ENCODE measurements at places on chromosomes 5 and 9.
A peak's percentile ranks its signal among the peaks of the same experiment; 100 is the strongest.

- H3K27me3 ChIP-seq = no peaks in the 10 kb centered on the region
- no peak overlapping the region for H3K27ac ChIP-seq
- H3K4me3 ChIP-seq = no peak overlapping the region
- peaks cover 31% of the 10 kb centered on the region for H3K36me3 ChIP-seq
Measured at GRCh38 chr5:97106216-97106581, 36.2 kb downstream of the LIX1 start.

- H3K27me3 ChIP-seq = no peaks in the 10 kb centered on the region
- H3K36me3 ChIP-seq = no peaks in the 10 kb centered on the region
- peaks cover 2% of the 10 kb centered on the region for H3K4me1 ChIP-seq
- no peak for DNase-seq
Measured at GRCh38 chr5:82314964-82315758, 37.0 kb upstream of the RPS23 start.

GRCh38 chr5:572398-573019 is 39.6 kb upstream of the CEP72 start:
- peaks cover under 1% of the 10 kb centered on the region for H3K27me3 ChIP-seq
- no peak for DNase-seq
- H3K4me1 ChIP-seq = no peaks in the 10 kb centered on the region
- no peak overlapping the region for H3K4me3 ChIP-seq

- no peak for DNase-seq
- H3K36me3 ChIP-seq = no peaks in the 10 kb centered on the region
- no peak overlapping the region for H3K27ac ChIP-seq
- no peak overlapping the region for H3K4me3 ChIP-seq
Measured at GRCh38 chr5:76517334-76517733, 105.9 kb downstream of the F2RL2 start.

DNA sequence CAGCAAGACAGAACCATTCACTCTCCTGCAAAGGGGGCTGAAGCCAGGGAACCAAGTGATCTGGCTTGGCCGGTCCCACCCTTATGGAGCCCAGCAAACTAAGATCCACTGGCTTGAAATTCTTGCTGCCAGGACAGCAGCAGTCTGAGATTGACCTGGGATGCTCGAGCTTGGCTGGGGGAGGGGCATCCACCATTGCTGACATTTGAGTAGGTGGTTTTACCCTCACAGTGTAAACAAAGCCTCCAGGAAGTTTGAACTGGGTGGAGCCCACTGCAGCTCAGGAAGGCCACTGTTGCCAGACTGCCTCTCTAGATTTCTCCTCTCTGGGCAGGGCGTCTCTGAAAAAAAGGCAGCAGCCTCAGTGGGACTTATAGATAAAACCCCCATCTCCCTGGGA is 60.5 kb downstream of the TNFSF8 start:
- no peak for DNase-seq
- no peaks in the 10 kb centered on the region for H3K27me3 ChIP-seq
- no peaks in the 10 kb centered on the region for H3K36me3 ChIP-seq

- no peak for DNase-seq
- H3K27me3 ChIP-seq = no peaks in the 10 kb centered on the region
- no peak overlapping the region for H3K27ac ChIP-seq
- H3K4me3 ChIP-seq = no peak overlapping the region
Measured at GRCh38 chr5:124871303-124871702, 124.9 kb upstream of the ZNF608 start.

- H3K4me1 ChIP-seq = peaks cover 3% of the 10 kb centered on the region
- DNase-seq = no peak
- no peaks in the 10 kb centered on the region for H3K27me3 ChIP-seq
- no peak overlapping the region for H3K4me3 ChIP-seq
- H3K36me3 ChIP-seq = no peaks in the 10 kb centered on the region
Measured at GRCh38 chr9:109272045-109272444, 48.8 kb downstream of the EPB41L4B start.

- H3K4me1 ChIP-seq = peaks cover 58% of the 10 kb centered on the region
- H3K27me3 ChIP-seq = no peaks in the 10 kb centered on the region
- no peak overlapping the region for H3K27ac ChIP-seq
Measured at GRCh38 chr5:123813937-123814624, 302.1 kb downstream of the CSNK1G3 start.

DNA sequence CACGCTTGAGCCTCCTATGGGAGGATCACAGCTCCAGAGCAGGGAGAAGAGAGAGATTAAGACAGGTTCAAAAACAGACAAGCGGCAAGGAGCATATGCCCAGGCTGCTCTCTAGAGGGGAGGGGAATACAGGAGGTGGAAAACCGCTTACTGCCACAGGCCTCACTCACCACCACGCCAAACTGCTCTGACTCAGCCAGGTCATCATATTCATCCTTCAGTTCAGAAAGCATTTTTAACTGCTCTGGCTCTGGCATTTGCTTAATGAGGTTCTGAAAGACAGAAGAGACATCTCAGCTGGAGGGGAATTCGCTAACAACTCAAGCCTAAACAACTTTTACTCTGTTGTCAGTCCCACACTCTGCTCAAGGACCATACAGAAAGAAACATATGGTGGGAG is 40.1 kb downstream of the PCDHGC5 start:
- DNase-seq = no peak
- H3K27ac ChIP-seq = no peak overlapping the region
- no peaks in the 10 kb centered on the region for H3K27me3 ChIP-seq
- peaks cover 12% of the 10 kb centered on the region for H3K4me1 ChIP-seq
- H3K4me3 ChIP-seq = no peak overlapping the region
- peaks cover 92% of the 10 kb centered on the region for H3K36me3 ChIP-seq

DNA sequence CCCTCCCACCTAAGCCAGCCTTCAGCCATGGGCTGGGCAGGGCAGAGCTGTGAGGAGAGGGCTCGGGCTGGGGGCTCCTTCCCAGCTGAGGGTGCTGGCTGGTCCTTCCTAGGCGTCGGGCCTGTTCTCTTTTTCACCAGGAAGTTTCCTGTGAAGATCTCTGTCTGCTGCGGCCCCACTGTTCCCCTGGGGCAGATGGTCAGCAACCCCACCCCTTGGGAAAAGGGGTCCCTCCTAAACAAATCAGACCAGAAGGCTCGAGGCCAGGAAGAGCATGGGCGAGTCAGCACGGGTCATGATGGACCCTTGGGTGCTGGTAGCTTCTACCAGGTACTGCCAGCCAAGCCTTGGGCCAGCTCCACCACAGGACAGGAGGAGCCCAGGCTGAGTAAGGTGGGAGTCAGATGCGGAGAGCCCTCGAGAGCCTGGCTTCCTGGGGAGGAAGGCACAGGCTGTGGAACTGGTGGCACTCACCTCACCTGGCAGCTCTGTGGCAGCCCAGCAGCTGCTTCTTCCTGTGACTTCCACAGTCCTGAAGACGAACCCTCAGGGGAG is 3.5 kb downstream of the CACNA1B start:
- no peaks in the 10 kb centered on the region for H3K36me3 ChIP-seq
- peaks cover 2% of the 10 kb centered on the region for H3K4me1 ChIP-seq
- DNase-seq = no peak
- H3K27ac ChIP-seq = no peak overlapping the region

DNA sequence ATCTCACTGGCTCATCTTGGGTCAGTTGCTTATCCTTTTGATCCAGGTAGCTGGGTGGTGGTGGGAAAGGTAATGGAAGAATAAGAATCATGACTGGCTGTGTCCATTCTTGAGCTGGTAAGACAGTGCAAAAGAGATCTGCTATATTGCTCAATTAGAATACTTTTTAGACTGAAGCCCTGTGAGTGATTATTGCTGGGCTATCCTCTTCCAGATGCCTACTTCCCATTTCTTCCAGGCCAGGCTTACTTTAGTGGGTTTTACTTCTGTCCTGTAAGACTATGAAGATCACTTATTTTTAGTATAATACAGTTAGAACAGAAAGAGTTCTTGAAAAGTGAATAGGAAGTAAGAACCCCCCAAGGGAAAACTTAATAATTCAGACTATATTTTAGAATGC is 7.2 kb downstream of the MARCHF6 start:
- H3K36me3 ChIP-seq = peaks cover 68% of the 10 kb centered on the region
- no peak overlapping the region for H3K4me3 ChIP-seq

DNA sequence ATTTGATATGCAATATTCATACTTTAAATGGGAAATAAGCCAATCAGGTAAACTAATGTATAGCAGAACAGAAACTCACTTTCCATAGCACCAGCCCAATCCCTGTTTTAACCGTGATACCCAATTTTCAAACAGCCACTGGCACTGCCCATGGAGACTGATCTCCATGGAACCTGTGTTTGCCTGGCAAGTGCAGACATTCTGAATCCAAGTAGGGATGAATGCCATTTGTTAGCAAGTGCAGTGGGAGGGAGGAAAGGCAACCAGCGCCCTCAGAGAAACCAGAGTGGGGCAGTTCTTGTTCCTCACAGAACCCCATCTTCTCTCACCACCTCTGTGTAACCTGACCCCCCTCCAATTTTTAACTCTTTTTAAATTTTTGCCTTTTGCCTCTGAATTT is 229.1 kb downstream of the CTNND2 start:
- no peak for DNase-seq
- H3K4me3 ChIP-seq = no peak overlapping the region
- H3K27me3 ChIP-seq = no peaks in the 10 kb centered on the region
- H3K27ac ChIP-seq = no peak overlapping the region

DNA sequence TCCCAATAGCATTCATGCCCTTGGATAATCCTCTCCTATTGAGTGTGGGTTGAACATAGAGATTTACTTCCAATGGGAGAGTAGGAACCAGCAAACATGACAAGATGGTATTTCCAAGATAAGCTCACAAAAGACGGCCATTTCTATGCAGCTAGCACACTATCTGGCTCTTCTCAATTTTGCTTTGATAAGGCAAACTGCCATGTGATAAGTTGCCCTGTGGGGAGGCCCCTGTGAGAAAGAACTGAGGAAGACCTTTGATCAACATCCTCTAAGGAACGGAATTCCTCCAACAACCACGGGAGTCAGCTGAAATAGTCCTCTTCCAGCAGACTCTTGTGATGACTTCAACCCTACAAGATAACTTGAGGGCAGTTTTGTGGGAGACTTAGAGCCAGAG is 211.9 kb upstream of the TRPM3 start:
- H3K4me1 ChIP-seq = peaks cover 5% of the 10 kb centered on the region
- no peak overlapping the region for H3K27ac ChIP-seq
- no peaks in the 10 kb centered on the region for H3K36me3 ChIP-seq
- no peak overlapping the region for H3K4me3 ChIP-seq
- no peaks in the 10 kb centered on the region for H3K27me3 ChIP-seq
- no peak for DNase-seq

GRCh38 chr9:136292591-136293448 is 11.1 kb downstream of the CCDC187 start:
- H3K4me3 ChIP-seq = peak overlapping the region; percentile 40
- DNase-seq = no peak

Measured in neuronal stem cell (in vitro differentiated cells).